ENCODE measurements at places on chromosomes 7 and 10.

GRCh38 chr10:46289209-46289810 lies 2.5 kb downstream of the ANTXRL start:
- DNase-seq: no peak

DNA sequence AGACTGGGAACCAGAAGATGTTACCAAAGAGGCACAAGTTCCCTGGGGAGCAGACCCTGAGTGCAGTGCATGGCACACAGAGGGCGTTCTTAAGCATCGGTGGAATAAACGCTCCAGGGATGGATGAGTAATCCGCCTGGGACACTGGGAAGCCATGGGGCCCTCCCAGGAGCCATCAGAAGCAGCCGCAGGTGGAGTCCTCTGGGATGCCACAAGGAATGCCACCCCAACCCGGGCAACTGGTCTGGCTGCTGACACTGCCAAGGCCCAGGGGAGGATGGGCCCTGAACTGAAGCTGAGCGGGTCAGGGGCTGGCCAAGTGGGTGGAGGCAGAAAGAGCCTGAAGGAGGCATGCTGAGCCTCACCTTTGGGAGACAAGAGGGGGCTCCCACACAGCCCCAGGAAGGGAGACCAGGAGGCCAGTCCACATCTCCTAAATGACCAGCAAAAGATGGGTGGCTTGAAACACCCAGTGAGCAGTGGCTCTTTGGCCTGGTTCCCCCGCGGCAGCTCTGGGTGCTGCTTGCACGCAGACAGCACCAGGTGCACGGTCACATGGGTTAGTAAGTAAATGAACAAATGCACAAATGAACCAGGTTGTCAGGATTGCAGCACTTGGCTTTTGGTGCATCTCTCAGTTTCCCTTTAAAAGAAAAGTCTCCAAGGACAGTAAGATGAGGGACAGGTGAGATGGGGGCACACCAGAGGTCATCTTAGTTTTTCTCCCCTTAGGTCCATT lies 141.3 kb upstream of the ZMIZ1 start:
- no peak for DNase-seq

- no peak for DNase-seq
These were observed 137.9 kb upstream of the HDAC9 start for GRCh38 chr7:18357691-18358090.

- DNase-seq: no peak
These were observed 70.2 kb downstream of the ZNF467 start for GRCh38 chr7:149703044-149703650.

GRCh38 chr7:15801551-15801950 lies 115.1 kb upstream of the MEOX2 start:
- no peak for DNase-seq

GRCh38 chr10:132374176-132374575 lies 22.8 kb upstream of the PWWP2B start:
- DNase-seq: no peak

DNA sequence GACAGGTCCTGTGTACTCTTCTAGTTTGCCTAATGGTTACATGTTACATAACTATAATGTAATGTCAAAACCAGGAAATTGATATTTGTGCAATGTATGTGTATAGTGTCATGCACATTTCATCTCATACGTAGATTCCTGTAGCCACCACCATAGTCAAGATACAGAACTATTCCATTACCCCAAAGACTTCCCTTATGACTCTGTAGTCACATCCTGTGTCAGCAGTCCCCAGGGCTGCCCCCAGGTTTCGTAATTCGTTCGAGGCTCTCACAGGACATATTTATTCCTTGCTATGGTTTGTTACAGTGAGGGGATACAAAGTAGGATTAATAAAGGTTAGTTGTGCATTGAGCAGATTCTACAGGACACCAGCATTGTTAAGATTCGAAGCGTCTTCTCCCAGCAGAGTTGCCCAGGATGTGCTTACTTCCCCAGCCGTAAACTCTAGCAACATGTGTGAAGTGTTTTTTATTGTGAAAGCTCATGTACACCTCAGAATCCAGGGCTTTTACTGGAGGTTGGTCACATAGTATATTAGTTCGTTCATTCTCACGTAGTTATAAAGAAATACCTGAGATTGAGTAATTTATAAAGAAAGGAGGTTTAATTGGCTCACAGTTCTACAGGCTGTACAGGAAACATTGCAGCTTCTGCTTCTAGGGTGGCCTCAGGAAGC lies 18.6 kb downstream of the RABGEF1 start:
- no peak for DNase-seq

- no peak for DNase-seq
These were observed 85.4 kb downstream of the FAM13C start for GRCh38 chr10:59276919-59277318.

GRCh38 chr10:131532291-131532690 lies 220.8 kb upstream of the TCERG1L start:
- DNase-seq: no peak

DNA sequence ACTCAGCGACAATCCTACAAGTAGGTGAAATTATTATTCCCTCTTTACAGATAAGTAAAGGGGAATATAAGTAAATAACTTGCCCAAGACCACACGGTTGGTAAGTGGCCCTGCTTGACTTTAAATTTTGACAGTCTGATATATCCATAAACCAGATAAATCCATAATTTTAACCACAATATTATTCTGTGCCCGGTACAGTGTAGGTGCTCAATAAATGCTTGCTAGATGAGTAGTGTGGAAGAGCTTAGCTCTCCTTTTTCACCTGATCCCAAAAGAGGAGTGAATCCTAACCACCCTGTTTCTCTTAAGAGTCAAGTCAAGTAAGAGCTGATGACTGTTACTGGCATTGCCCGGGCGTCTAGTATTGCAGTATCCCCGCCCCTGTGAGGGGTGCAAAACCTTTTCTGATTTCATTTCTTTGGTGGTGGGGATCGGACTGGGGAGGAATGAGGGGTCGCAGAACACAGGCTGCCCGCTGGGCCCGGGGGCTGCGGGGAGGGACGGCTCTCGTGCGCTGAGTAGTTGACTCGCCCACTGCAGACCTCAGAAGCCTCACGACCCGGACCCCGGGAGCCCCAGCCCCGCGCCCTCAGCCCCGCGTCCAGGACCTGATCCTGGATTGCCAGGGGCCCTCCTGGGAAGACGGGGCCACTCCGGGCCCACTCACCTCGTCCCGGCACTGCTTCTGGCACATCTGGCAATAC lies 490 bp downstream of the KIN start:
- no peak for DNase-seq

GRCh38 chr7:99677013-99677647 lies 2.7 kb downstream of the CYP3A5 start:
- DNase-seq: no peak

DNA sequence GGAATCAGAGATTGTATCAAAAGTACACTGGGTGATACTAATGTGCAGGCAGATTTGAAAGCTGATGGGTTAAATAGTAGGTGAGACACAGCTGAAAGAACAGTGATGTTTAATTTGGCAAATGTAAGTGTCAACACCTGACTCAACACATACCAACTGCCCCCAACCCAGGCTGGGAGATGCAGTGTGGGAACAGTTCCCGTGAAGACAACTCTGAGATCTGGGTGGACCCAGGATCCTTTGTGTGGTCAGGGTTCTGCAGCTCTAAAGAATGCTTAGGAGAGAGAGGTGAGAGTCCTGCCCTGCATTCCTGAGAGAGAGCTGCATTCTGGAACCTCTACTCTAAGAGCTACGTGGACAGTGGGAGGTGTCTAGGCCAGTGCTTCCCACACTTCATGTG lies 479.7 kb downstream of the RPS24 start:
- DNase-seq: no peak

- no peak for DNase-seq
These were observed 74.1 kb downstream of the LRRTM3 start for GRCh38 chr10:66999762-67000545.

DNA sequence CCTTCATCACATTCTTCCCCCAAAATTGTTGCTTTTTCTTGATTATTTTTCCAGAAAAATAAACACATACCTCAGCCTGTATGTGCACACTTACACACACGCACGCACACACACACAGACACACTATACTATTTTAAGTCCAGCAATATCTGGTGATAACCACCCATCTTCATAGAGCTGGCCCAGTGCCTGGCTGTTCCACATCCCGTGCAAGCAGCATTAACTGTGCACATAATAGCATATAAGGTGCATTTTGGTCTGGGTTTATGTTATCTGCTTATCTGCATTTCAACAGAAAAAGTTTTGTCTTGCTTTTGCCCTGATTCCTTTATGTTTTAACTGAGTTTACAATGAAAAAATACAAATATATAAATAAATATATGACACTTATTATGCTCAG lies 143.1 kb upstream of the KLF6 start:
- DNase-seq: no peak

- DNase-seq: no peak
These were observed 18.6 kb upstream of the ADRB1 start for GRCh38 chr10:114024876-114025610.

DNA sequence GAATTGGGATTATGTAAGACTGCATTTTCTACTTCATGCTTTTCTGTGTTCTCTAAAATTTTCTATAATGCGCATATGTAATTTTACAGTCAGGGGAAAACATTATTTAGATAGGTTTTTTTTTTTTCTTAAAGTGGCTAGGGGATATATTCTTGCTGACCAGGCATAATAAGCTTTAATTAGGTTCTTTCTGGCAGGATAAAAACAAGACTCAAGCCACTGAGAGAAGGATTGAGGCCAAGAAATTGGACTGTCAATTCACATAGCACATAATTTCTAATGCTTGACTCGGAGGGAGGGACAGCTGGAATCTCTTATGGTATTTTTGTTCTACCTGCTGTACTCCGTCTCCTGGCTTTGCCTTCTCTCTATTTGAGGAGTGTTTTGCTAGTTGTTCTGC lies 119.8 kb upstream of the NPVF start:
- no peak for DNase-seq

DNA sequence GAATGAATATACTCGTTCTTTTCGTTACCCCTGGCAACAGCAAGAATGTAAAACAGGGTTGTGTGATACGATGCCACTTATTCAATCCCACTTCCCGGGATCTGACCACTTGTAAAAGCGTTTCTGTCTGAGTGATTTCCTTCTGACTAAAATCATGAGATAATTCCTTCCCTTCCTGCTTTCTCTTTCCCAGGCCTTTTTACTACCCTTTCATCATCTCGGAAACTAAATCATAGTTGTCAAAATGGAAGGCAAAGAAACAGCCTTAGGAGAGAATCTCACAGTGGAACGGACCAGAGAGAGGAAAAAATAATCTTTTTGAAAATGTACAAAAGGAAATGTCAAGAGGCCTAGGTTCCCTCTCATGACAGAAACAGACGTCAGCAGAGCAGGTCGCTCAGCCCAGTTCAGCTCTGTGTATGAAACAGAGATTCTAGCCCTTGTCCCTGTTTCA lies 29.8 kb downstream of the DIP2C start:
- DNase-seq: no peak

DNA sequence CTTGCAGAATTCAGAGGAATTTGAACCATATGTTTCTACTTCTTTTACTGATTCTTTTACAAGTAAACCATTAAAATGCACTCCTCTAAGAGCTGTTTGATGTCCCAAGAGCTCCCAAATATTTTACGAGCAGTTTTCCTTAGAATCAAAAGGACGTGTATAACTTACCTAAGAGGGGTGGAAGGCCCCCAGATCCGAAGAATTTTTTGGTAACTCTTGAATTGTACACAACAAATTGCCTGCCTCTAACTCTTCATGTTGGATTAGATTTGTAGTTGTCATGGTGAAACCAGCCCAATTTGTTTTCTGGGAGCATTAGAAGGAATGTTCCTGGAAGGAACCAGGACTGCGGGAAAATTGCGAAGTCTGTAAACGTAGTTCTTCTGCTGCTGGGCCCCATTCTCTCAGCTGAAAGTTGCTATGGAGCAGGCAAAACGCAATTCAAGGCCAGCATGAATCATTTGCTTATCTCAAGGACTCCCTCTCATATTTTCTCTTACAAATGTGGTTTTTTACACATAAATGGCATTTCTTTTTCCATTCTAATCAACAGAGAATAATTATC lies 124.8 kb upstream of the TMEM72 start:
- no peak for DNase-seq

GRCh38 chr10:14583252-14583651 lies 191.4 kb downstream of the FAM107B start:
- DNase-seq: no peak

DNA sequence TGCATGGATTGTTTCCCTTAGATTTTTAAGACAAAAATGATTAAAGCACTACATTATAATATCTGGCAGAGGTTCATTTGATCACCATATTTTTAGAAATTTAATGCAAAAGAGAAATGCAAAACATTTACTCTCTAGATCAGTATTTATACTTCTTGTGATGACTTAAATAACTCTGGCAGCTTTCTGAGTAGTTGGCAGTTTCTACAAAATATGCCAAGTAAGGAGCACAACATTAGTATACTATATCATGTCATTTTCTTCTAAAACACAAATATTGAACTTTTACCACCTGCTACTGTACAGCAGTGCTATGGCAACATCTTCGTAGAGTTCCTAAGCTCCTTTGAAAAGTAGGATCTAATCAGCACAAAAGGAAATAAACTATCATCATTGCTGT lies 275.2 kb downstream of the PCDH15 start:
- no peak for DNase-seq

- peak; percentile 38 for DNase-seq
These were observed 29.8 kb upstream of the PODXL start for GRCh38 chr7:131586259-131586658.

GRCh38 chr10:77020426-77021040 lies 617.1 kb downstream of the KCNMA1 start:
- DNase-seq: no peak

GRCh38 chr10:48231699-48232315 lies 42.7 kb downstream of the FRMPD2 start:
- no peak for DNase-seq

DNA sequence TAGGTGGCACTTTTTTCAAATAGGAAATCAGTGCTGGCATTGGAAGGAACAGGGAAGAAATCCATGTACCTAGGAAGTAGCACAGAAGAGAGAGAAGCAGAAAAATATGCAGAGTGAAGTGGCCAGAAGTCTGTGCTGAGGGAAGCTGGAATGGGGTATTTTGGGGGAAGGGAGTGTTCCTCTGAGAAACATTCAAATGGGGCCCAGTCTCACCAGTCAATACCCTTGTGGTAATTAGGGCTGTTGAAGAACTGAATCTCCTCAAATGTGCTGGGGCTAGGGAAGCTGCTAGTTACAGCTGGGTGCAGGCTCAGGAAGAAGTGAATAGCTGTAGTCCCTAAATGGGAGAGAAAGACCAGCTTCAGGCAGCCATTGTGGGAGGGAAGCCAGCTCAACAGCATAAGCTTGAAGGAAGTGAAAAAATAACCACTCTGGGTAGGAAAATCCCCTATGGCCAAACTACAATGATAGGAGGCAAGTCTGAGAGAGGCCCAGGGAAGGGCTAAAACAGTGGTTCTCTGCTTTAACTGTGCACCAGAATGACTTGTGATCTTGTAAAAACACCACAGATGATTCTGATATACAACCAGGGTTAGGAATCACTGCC lies 7.6 kb downstream of the NDST2 start:
- DNase-seq: no peak

DNA sequence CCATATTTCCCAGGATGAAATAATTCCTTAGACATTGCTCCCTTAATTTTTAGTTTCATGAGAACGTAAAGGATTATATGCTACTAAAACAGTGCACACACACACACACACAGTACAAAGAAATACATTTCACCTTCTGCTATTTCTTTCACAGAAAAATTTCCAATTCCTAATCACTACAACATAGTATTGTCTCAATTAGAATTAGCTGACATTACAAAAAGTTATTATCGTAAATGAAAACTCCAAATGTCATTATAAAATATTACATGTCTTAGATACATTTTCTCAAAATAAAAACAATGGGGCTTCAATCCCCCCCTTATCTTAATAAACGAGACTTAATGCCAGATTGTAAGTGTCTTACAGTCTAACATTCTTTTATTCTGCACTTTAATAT lies 12.3 kb upstream of the RUFY2 start:
- DNase-seq: no peak

All from left ventricle myocardium inferior (tissue), 1 donor.